ENCODE measurements at places on chromosomes 3 and 15. TPM values are rescaled to one million over a fixed set of nuclear protein-coding genes. Genes with fewer than 3 reads are reported as not detected.

The MYRIP gene
- 0.35 TPM for total RNA-seq

DNA sequence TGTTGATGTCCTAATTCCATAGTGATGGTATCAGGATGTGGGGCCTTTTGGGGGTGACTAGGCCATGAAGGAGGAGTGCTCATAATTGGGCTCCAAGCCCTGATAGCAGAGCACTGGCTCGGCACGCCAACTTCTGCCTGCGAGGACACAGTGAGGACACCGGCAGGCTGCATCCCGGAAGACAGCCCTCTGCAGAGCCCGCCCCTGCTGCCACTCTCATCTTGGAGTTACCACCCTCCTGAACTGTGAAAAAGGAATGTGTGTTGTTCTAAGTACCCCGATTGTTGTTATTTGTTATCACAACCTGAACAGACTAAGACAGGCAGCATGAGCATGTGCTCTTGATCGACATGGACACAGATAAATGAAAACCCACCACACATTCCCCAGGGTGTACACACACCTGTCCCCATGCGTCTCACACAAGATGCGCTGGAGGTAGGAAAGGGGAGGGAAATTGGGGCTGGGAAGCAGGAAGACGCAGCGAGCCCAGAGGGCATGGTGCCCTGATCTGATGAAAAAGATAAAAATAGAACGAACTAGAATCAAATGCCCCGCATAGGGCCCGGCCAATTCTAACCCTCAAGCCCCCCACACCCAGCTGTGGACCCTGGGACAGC is 40.1 kb downstream of the RPN1 start:
- no peak for DNase-seq

The PTX3 gene
- 12.5 TPM for total RNA-seq

DNA sequence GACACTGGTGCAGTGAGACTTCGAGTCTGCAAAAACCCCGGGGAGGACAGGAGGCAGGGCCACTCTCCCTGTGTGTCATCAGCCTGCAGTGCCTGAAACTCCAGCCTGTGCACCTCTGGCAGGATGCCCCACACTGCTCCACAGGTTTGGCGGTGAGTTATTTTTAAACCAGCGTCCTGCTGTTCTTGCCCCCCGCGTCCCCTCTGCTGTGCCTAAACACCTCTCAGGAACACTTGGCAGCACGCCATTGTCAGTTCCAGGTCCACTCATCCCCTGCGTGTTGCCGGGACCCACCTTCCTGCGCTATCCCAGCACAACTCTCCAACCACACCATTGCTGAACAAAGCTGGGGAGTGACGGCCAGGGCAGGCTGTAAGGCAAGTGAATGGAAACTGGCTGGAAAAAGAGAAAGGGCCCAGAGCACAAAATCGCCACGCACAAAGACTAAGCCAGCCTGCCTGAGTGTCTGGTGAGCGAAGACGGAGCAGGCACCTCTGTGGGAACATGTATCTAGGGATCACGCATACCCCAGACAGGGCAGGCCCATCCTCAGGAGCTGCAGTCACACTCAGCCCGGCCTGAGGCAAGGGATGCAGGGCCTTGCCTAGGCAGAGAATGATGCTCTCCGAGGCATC is 3.1 kb upstream of the PLA2G4F start:
- no peak for DNase-seq

DNA sequence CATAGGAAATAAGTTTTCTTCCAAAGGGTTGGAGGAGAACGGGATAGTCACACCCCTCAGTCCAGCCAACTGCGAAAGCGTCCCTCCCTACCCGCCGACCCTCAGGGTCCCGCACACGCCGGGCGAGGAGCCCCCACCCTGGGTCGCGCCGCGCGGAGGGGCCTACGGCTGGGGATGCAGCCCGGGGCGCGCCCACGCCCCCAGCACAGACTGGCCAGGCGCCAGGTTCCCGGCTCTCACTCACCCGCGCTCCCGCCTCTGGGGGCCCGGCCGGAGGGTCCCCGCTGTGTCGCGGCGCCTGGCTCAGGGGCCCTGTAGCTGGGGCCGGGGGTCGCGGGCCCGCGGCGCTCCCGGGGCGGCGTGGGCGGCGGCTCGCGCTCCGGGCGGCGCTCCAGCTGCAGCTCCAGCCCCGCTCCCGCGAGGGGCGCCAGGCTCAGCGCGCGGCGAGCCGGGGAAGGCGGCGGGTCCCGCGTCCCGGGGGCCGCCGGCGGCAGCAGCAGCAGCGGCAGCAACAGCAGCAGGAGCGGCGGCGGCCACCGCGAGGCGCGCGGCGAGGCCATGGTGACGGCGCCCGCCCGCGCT is 375 bp downstream of the HEG1 start:
- DNase-seq = no peak

The TGM4 gene
- total RNA-seq = 0.35 TPM

GRCh38 chr3:70110066-70110465 is 110.5 kb downstream of the SAMMSON start:
- no peak for DNase-seq

The IQCF5 gene
- not detected for total RNA-seq

The STT3B gene
- total RNA-seq = 183 TPM

The TMC3 gene
- not detected for total RNA-seq

The GP9 gene
- not detected for total RNA-seq

GRCh38 chr3:107055181-107055942 is 321.9 kb upstream of the CCDC54 start:
- DNase-seq = no peak

DNA sequence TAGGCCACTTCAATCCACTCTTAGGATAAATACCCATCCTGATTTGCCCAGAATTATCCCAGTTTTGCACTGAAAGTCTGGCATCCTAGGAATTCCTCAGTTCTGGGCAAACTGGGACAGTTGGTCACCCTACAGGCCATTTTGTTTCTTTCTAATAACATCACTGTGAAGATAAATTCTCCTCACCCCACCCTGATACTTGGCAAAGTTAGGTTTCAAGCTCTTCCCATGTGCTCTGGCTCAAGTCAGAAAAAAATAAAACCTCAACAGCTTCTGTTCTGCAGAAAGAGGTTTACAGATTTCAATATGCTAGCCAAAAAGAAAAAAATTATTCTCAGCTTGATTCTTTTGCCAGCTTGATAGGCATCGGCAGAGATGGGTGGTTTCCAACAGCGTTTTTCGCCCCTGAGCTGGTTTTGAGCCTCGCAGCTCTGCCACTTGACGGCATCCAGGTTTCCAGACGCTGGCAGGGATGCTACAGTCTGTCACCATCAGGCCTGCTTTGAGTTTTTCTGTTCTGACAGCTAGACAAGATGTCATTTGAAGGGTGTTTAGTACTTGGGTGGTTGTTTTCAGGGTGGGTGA is 171.4 kb downstream of the SSR3 start:
- no peak for DNase-seq

The CHRFAM7A gene
- total RNA-seq = 4.7 TPM

DNA sequence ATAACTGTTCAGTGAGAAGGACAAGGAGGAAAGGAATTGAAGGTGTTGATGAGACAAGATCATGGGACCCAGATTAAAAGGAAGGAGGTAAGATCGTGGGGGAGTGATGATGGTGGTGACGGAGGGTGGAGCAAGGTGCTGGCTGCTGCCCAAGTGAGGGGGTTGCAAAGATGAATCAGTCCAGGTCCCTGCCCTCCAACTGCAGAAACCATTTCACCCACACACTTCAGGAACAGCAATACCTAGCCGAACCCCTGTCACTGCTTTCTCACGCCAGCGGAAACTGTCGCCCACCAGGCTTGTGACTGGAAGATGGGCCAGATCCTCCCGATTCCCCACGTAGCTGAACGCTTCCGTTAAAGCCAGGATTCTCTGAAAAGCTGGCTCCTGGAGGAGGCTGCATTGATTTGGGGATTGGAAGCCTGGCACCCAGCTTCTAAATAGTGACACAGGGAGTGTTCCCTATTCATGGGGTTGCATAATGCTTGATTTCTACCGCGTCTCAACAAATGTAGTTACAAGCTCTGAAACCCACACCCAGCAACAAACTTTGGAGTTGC is 3.2 kb upstream of the LSG1 start:
- no peak for DNase-seq

The LRTM1 gene
- total RNA-seq = not detected

The FMN1 gene
- total RNA-seq = 4.0 TPM

Data from renal cortical epithelial cell (primary cell).